ENCODE measurements at places on chromosomes 5 and 9.

DNA sequence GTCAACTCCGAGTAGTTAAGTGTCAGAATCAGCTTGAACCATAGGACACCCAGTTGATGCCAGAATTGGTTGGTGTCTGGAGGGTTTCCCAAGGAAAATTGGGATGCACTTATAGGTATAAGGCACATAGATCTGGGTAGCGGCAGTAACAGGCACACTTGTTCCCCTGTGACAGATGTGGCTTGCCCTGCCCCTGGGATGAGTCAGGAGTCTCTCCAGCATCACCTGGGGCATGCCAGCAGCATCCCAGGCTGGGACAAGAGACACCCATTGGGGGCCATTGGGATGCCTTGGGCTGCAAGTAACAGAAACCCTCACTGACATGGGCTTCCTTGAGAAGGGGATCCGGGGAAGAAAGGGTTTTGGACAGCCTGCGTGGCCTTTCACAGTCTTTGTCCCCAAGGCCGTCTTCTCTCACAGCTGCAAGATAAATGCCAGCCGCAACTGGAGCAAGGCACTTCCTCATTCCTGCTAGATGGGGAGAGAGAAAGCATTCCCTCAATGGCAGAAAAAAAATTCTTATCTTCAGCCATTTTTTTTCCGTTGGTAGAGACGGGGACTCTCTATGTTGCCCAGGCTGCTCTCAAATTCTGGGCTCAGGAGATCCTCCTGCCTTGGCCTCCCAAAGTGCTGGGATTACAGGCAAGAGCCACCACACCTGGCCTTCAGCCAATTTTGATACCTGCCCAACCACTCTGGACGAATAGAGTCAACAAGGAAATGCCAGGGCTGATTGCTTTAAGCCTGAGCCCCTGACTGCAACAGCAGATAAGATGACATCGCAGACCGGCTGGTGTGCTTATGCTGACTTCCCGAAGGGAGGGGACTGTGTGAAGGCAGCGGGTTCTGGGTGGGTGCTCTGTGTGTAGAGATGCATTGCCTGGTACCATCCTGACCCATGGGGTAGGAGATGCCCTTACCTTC, 13.3 kb upstream of the RNF130 start:
- DNase-seq, result no peak

GRCh38 chr5:171649075-171649401, 136.6 kb upstream of the SMIM23 start:
- peak; percentile 83 for DNase-seq

DNA sequence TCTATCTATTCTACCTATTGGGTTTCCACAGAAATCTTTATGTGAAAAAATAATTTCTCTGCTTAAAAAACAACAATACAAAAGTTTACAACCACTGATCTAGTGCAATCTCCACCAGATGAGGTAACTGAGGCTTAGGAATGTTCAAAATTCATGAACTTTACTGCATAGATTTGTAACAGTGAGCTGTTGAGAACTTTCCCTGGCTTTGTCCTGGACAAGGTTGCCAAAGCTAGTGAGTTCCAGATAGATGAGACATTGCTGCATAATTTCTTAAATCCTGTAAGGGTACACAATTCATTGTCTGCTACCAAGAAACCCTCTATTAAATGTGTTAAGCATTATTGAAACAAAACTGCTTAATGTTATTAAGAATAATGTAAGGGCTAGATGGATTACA, 102.7 kb downstream of the OSMR start:
- DNase-seq, result peak; percentile 14

- DNase-seq, result no peak
Observed at GRCh38 chr5:124207118-124207517, 539.3 kb downstream of the ZNF608 start.

GRCh38 chr5:125226825-125227224, 480.4 kb upstream of the ZNF608 start:
- DNase-seq, result no peak
